ENCODE measurements at places on chromosomes 16 and 17.

DNA sequence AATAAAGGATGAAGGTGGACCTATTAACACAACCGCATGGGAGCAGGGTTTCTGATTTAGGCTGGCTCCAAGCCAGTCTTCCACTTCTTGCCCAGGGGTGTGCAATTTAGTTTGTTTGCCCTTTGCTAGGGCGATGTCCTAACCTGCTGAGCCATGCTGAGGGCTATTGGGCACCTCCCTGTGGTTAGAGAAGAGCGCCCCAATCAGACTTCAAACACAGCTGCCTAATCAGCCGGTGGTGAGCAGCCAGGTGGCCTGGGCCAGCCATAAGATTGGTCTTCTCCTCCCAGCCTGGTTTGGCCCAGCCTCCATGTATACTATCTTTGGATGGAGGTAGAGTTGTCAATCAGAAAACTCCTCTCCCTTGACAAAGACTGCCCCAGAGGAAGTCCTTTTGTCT is 15.7 kb downstream of the TMEM94 start:
- DNase-seq: no peak

DNA sequence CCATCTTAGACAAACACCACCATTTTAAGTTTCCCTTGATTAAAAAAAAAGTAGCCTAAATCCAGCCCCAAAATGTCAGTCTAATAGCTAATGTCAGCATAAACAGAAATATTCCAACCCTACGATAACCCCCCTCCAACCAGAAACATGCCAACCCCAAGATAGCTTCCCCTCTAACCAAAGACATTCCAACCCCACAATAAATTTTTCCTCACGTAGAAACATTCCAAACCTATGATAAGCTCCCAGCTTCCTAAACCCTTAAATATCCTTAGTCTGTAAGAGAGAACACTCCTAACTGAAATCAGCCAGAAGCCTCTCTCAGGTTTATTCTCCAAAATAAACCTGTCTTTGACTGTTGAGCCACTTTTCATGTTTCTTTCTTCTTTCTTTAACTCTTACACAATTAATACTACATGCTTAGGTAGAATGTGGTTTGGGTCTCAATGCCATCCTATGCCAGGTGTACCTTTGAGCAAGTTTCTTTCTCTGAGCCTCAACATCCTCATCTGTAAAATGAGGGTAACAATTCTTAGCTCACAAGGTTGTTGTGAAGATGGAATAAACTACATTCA is 10.5 kb upstream of the KRT38 start:
- DNase-seq: no peak

GRCh38 chr17:69348429-69348828 is 21.5 kb upstream of the ABCA5 start:
- no peak for DNase-seq

DNA sequence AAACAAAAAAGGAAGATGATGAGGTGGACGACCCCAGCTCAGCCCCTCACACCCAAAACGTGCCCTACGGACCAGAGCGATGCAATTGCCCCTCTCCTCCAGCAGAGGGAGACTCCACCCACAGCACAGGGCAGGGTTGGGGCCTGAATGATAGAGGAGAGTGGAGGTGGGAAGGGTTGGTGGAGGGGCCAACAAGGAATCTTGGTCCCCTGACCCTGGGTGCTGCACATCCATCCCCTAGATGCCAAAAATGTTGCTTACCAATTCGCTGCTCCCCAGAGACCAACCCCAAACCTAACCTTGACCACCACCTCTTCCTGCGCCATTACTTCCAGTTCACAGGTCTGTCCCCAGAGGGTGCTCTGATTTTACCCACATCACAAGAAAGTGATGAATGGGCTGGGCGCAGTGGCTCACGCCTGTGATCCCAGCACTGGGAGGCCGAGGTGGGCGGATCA is 12.9 kb downstream of the P2RX5 start:
- peak; percentile 47 for DNase-seq

GRCh38 chr17:74744714-74745547 is 3.5 kb upstream of the NHERF1 start:
- peak; percentile 61 for DNase-seq

GRCh38 chr16:50573947-50574744 is 25.9 kb downstream of the NKD1 start:
- no peak for DNase-seq

DNA sequence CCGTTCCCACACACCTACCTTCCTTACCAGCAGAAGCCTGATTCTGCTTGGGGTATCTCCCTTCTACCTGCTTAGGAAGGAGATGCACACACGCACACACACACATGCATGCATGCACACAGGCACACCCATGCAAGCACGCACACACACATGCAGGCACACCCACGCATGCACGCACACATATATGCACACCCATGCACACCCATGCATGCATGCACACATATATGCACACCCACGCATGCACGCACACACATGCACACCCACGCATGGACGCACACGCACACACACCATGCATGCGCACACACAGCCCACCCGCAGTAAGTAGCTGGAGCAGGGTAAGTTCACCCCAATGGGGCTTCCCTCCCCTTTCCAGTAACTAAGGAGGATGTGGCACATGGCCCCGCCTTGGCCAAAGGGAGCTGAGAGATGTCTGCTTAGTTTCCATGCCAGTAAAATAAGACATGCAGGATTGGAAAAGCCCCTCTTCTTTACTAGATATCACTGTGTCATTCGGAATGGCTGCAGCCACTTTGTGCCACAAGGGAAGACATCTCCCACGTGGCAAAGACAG is 33.7 kb downstream of the ADCY9 start:
- no peak for DNase-seq

- DNase-seq: no peak
Measured at GRCh38 chr17:7354262-7354843, 603 bp upstream of the TMEM95 start.

DNA sequence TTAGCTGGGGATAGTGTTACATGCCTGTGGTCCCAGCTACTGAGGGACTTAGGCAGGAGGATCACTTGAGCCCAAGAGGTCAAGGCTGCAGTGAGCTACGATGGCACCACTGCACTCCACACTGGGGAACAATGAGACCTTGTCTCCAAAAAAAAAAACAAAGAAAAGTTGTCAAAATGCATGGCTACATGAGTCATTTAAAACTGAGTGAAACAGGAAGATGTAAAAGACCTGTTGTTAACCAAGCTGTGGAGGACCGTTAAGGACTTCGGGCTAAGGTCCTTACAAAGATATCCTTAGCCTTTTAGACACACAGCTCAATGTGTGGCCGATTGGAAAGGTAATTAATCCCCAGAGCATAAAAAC is 25.1 kb downstream of the ZP2 start:
- no peak for DNase-seq

DNA sequence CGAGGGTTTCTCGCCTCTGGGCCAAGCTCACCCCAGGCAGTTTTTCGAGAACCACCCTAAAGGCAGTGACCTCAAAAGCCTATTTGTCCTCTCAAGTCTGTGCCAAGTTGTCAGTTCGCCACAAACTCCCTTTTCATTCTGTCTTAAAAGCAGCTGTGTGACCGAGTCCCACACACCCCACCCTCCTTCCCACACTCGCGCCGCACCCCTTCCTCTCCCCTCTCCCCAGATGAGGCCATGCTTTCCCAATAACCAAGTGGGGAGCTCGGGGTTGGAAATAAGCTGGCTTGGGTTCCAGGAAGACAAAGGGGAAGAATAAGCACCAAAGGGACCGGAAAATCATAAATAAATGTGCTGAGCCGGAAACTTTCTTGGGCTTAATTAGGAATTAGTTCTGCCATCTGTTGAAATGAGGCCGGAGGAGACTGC is 36.7 kb downstream of the GRIN2C start:
- DNase-seq: no peak

DNA sequence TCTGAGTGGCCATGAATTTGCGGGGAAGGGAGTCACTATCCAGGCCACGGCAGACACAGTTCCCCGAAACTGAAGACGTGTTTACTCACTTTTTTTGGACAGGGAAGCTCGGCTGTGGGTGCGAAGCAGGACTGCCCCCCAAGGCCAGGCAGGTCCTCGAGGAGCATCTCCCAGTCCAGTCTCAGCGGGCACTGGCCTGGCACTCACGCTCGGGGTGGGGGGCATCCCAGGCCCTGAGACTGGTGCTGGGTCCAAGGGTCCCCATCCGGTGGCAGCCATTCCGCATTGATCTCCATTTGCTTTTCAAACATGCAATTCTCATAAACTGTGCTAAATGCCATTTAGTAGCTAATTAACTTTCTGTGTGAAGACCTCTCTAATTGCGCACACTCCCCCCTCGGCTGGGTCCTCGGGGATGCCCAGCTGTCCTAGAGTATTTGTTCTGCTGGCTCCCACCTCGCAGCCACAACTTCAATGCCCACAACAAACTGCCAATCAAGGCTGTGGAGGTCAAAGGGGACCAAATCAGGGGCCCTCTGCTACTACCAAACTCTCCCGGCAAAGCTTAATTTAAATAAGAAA is 50.2 kb downstream of the TBC1D16 start:
- no peak for DNase-seq

GRCh38 chr16:69691980-69692911 is 34.1 kb downstream of the NQO1 start:
- DNase-seq: no peak

GRCh38 chr17:53655591-53655990 is 167.1 kb upstream of the KIF2B start:
- no peak for DNase-seq

- DNase-seq: no peak
Measured at GRCh38 chr17:72782985-72783701, 309.3 kb downstream of the SLC39A11 start.

DNA sequence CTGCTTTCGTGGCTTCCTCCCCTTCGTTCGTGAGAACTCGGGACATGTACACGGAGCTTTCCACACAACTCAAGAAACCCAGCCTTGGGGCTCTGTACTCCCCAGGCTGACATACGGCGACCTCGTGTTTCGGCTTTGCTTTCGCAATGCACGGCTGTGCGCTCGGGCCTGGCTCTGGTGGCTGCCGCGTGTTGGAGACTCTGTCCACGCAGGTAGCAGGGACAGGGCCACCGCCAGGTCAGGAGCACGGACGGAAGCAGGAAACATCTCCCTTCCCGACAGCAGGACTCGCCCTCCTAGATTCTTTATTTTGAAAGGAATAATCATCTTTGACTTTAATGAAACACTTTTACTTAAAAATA is 17.3 kb downstream of the UTS2R start:
- no peak for DNase-seq

DNA sequence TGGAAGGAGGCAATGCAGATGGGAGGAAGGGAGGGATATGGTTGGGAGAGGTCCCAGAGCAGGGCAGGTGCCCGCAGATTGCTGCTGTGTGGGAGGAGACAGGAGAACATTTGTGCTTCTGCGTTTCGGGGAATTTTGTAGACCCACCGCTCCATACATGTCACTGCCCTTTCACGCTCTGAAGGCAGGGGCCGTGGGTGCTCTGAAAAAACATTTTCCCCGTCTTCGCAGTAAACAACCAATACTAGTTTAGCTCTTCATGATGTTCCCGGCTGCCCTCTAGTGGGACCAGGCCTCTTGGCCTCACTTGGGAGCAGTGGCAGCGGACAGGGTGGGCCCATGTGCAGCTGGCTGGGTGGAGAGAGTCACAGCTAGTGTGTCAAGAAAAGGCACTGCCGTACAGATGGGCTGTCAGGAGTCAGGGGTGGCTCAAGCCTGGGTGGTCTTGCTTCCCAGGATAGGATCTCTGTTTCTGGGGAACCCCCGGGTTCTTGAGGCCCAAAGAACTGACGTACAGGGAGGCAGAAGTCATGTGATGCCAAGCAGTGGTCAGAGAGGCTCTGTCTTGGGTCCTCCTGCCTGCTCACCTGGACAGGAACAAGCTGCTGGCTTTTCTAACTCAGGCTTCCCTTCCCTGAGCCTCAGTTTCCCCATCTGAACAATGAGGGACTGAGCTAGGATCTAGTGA is 46.5 kb upstream of the CPNE2 start:
- no peak for DNase-seq

- DNase-seq: no peak
Measured at GRCh38 chr17:50778471-50778870, 11.2 kb upstream of the ANKRD40CL start.

DNA sequence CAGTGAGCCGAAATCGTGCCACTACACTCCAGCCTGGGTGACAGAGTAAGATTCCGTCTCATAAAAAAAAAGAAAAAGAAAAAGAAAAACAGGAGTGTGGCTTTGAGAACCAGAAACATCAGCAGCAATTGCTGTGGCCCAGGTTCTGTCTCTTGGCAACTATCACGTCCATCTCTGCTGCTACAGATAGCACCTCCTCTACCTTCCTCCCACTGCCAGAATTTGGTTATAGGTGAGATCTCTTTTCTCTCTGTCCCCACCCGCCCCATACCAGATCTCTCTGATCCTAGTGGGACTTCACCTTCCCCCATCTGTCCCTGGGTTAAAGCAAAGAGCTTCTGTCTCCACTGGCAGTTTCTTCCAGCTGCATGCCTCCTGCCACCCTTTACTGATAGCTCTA is 3.1 kb downstream of the TLCD2 start:
- no peak for DNase-seq

- DNase-seq: peak; percentile 27
Measured at GRCh38 chr17:63622574-63623390, 565 bp downstream of the MAP3K3 start.

DNA sequence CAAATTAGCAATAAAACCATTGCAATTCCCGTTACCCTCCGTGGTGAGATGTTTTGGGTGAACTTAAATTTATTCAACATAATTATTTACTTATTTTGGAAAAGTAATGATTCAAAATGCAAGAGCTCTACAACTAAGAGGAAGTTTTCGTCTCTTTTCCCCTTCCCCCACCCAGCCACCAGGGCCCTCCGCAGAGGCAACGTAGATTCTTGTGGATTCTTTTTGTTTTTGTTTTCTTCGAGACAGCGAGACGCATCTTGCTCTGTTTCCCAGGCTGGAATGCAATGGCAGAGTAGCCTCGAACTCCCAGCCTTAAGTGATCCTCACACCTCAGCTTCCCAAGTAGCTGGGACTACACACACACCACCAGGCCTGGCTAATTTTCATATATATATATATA is 19.2 kb downstream of the CCDC40 start:
- DNase-seq: no peak

GRCh38 chr16:15857724-15858560 is 1.1 kb upstream of the MYH11 start:
- no peak for DNase-seq

GRCh38 chr16:21613361-21613760 is 14.0 kb downstream of the METTL9 start:
- no peak for DNase-seq

DNA sequence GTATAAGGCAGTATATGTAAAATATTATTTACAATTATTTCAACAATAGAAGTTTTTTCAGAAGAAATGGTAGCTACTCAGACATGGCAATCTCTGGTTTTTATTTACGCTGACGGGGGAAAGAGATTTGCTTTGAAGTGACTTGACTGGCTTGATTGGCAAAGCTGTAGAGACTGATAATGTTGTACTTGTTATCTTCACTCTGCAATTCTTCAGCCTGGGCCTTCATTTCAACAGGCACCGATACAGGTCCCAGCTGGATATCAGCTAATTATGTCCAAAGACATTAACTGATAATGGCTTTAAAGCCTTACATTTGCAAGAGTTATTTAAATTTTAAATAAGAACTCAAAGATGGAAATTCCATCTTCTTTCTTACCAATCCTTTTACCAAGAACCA is 151.4 kb upstream of the HS3ST3A1 start:
- DNase-seq: no peak

Data from naive thymus-derived CD4-positive, alpha-beta T cell (primary cell).